T-helper 17 cell (primary cell): ENCODE measurements at places on chromosomes 13 and 19.

DNA sequence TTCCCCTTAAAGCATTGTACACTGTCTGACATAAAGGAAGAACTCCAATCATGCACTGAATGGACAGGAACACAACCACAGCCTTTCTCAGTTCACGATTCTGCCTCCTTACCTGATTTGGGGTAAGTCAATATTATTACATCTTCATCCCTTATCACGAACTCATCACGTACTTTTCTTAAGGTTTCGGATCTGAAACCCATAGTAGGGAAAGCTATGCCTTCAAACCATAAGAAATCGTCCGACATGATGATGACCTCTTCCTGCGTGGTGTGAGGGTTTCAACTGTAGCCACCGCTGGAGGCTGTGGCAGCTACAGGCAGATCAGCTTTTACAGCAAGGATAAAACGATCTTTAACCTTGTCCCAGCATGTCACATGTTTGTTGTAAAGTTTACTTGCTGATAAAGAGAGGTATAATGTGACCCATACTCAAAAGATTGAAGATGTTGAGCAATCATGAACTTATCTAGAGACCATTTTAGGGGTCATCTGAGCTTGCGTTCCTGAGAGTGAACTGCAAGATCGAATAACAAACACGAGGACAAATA is at the start of gene SULT2A1:
TSS of gene SULT2A1 (minus strand) at position 306 of the 550 bp plus-strand sequence. CDS start at position 248, 58 bp downstream.
- no peak for DNase-seq

DNA sequence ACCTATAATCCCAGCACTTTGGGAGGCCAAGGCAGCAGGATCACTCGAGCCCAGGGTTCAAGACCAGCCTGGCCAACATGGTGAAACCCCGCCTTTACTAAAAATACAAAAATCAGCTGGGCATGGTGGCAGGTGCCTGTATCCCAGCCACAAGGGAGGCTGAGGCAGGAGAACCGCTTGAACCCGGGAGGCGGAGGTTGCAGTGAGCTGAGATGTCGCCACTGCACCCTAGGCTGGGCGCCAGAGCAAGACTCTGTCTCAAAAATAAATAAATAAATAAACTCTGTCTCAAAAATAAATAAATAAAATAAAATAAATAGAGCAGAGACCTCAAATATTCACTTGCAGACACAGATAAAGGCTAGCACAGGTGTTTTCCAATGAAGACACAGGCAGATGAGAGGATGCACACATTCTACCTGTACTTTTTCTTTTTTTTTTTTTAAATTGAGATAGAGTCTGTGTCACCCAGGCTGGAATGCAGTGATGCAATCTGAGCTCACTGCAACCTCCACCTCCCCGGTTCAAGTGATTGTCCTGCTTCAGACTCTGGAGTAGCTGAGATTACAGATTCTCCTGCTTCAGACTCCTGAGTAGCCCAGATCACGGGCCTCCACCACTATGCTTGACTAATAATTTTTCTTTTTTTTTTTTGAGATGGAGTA is 2.7 kb upstream of the RPS16 start:
- no peak for DNase-seq

DNA sequence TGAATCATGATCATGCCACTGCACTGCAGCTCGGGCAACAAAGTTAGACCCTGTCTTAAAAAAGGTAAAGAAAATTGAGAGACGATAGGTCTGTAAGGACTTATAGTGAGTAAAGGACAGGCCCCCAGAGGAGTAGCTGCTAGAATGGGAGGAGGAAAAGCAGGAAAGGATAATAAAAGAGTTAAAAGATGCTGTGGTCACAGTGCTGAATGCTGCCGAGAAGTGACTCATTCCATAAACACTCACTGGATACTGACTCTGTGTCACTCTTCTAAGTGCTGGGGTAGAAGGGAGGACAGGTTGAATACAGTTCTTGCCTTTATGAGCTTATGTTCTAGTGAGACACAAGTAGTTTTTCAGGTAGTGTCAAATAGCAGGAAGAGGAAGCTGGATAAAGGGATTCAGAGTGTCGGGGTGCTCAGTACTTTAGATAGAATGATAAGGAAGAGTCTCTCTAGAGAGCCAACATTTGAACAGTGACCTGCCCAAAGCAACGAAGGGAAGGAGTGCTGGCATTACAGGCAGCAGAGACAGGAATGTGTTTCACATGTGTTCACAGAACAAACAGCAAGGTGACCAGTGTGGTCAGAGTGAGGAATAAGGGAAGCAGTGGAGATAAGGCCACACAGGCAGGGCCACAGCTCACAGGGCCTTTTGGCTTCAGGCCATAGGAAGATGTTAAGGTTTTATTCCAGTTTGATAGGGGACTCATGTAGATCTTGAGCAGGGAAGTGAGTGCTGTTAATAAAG is 1240.5 kb downstream of the UQCRFS1 start:
- DNase-seq = no peak

- DNase-seq = no peak
These were observed 472.8 kb downstream of the LIG4 start for GRCh38 chr13:107742544-107742943.

GRCh38 chr13:39397896-39398265 is 205.1 kb downstream of the LHFPL6 start:
- DNase-seq = no peak

DNA sequence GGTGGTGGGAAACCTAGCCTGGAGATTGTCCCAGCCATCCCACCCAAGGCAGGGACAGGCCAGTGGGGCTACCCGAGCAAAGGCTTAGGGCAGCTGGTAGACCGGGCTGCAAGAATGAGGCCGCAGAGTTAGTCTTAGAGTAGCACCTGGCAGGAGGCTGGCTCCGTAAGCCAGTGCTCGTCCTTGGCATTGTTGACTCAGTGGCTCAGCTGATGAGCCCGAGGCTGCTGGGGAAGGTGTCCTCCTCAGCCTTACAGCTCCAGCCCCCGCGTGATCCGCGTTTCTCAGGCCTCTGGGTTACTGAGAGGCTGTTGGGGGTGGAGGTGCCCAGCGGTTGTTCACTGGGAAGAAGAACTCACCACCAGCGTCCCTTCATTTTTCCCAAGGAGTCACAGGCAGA is 24.7 kb downstream of the PPP1R37 start:
- DNase-seq = no peak

GRCh38 chr19:11278670-11279069 is 16.3 kb upstream of the DOCK6 start:
- DNase-seq = no peak
